ENCODE measurements at places on chromosomes 1 and 21.

GRCh38 chr1:6110326-6110725, 64.6 kb downstream of the KCNAB2 start:
- DNase-seq = no peak

- DNase-seq = no peak
Observed at GRCh38 chr1:26697431-26697977, 1.7 kb downstream of the ARID1A start.

GRCh38 chr1:220812308-220812707, 25.6 kb downstream of the MTARC1 start:
- DNase-seq = no peak

GRCh38 chr1:197910120-197910991, 6.8 kb upstream of the LHX9 start:
- DNase-seq = no peak

DNA sequence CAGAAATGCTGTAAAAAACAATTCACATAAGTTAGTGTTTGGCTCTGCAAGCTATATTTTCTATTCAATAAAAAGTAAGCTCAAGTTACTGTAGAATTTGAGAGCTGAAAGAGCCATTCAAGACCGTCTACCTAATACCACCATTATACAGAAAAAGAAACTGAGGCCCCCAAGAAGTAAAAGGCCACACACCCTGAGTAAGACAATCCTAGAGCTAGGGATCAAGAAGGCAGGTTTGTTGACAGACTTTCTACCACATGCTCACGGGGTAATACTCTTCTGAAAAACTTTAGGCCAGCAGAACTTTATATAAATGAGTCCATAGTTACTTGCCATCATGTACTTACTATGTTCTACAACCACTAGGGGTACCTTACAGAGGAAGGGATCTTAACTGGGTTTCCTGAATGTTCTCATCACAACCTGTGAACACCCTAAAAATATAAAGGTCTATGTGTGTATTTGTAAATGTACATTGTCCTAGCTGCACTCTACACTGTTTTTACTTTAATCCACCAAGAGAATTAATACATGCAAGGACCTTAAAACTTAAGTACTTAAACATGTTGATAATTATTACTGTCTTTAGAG, 2.7 kb downstream of the PSMG1 start:
- no peak for DNase-seq

GRCh38 chr1:177200290-177200689, 29.5 kb downstream of the BRINP2 start:
- no peak for DNase-seq

- no peak for DNase-seq
Observed at GRCh38 chr21:31157756-31158155, 119.5 kb upstream of the KRTAP19-8 start.

Measured in stimulated activated CD8-positive, alpha-beta memory T cell treated with anti-CD3 and anti-CD28 coated beads, Interleukin-4, amount 100 ng/mL, for 4 hours (primary cell).